Cerebellum (tissue), 4 donors: ENCODE measurements at places on chromosomes 3 and 15.

DNA sequence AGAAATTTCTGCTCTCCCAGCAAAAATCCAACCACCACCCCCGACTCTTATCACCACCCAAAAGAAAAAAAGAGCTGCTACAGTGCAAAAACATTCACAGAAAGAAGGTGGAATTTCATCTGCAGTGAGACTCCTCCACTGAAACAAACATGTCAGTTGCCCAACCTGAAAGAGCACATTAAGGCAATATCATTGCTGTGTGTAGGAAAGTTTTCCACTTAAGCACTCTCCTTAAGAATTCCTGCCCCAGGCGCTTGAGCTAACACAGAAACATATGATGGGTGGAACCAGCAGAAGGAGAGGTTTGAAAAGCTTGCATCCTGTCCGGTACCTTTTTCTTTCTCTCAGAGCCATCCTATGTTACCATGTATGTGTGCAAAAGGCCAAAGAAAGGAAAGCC is 200.8 kb upstream of the GADL1 start:
- DNase-seq: no peak

DNA sequence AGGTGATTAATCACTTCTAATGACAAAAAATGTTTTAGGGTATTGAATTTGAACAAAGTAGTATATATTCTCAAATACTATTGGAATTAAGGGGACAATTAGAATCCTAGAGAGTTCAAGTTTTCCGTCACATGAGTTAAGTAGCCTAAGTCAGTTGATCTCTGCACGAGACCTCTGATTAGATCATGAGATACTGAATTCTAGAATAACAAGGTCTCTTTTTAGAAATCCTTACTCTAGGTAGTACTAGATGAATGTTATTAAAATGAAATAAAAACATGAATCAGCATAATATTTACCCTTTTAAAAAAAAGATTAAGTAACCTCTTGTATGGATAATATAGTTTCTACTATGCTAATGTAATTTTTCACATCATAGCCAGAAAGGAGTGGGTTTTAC is 43.4 kb downstream of the MYO5A start:
- DNase-seq: no peak

- DNase-seq: no peak
These were observed 147.1 kb upstream of the GBE1 start for GRCh38 chr3:81908561-81908960.

DNA sequence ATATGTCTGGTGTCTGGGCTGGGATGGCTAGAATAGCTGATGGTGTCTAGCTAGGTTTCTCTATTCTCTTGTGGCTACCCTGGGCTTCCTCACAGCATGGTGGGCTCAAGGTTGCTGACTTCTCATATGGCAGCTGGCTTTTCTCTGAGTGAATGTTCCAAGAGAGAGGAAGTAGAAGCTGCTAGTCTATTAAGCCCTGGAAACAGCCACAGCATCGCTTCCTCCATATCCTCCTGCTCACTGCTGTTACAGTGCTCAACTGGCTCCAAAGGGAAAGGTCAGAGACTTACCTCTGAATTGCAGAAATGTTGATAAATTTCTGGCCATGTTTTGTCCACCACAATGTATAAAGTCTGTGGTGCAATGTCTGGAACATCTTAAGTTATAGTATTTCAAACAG is 299.9 kb upstream of the ADAMTS9 start:
- DNase-seq: no peak

- DNase-seq: no peak
These were observed 24.2 kb downstream of the SRGAP3 start for GRCh38 chr3:9225268-9225667.

DNA sequence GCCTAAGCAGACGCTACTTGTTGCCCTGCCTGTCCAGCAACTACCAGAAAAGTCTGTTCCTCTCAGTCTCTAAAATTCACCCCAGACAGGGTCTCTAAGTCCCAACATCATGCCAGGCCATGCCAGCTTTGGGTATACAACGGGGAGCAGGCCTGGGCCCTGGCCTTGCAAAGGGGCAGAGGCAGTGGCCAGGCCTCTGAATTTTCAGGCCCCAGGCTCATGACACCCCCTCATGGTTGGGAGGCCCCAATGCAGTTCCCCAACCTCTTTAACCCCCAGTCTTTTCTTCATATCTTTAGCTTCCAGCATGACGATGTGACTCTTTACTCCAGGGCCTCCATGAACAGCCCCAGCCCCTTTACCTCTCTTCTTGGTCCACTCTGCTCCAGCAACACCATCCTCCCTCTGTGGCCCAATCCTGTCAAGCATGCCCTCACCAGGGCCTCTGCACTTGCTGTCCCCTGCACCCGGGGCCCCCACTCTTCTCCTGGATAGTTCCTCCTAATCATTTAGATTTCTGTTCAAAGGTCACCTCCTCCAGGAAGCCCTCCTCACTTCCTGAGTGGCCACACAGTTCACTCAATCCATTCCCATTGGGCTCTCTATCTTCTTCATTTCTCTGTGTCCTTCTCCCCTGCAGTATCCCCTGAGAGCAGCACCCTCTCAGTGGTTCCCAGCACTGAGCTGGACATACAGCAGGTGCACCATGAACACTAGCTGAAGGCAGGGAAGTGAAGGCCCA is 4.8 kb downstream of the IQSEC1 start:
- no peak for DNase-seq
